AG04449 (cell line): ENCODE measurements at places on chromosomes 4 and X.

DNA sequence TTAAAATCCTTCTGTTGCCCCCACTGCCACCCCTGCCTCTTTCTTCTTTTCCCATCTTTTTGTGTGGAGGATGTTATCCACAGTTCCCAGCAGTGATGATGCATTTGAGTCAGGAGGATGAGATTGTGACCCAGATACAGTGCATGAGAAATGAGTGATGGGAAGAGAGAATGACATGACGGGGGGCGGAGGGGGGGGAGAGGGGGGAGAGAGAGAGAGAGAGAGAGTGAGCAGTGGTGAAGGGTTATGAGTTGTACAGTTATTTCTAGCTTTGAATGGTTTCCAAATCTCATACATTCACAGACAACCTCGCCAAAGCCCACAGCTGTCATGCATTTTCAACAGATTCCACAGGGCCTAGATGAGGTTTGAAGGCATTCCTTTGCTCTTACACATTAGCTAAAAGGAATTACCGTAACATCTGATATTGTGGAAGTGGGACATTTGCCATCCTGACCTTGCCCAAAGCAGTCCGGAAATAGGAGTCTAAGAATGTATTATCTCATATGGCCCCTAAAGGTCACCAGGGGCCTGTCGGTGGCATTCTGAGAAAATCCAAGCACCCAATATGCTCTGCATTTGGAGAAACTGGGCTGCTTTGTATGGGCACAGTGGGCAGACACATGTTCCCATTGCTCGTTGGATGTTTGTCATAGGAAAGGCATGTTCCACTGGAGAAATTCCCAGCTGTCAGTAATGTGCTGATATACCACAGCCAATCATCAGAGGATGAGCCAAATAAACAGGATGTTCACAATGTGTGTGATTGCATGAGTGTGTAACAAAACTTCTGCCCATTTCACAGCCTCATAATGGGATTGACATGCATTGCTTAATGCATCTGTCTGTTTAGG, 435.8 kb downstream of the SPRY1 start:
- DNase-seq: peak; percentile 99

DNA sequence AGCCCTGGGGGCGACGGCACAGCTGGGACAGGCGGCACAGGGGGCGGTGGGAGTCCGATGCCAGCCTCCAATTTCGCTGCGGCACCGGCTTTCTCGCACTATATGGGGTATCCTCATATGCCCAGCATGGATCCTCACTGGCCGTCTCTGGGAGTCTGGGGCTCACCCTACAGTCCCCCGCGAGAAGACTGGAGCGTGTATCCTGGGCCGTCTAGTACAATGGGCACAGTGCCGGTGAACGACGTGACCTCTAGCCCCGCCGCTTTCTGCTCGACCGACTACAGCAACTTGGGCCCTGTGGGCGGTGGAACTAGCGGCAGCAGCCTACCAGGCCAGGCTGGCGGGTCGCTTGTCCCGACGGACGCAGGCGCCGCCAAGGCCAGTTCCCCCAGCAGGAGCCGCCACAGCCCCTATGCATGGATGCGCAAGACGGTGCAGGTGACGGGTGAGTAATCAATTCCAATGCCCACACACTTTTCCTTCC, 500 bp downstream of the CDX4 start:
- no peak for DNase-seq

- no peak for DNase-seq
Measured at GRCh38 chr4:104649631-104650030, 154.9 kb upstream of the CXXC4 start.

- DNase-seq: no peak
Measured at GRCh38 chrX:139692506-139692849, 15.5 kb downstream of the MCF2 start.

DNA sequence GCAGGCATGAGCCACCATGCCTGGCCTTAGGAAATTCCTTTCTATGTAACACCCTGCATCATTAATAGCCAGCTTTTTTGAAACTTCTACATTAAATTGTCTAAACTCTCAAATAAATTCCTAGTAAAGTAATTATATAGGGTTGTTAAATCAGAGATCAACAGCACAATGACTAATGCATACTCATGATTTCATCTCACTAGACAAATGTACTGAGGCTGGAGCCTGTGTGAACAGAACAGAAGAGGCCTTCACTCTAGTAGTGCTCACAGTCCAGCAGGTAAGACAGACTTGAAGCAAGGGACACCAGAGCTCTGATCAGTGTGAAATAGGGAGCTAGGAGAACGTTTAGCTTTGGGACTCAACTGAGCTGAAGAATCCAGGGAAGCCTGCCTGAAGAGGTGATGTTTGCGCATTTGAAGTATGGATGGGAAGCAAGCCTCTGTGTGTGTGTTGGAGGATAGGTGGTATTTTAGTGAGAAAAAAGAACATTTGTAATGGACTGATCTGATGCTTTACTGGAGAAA, 3.9 kb downstream of the ZFP42 start:
- DNase-seq: no peak

- DNase-seq: no peak
Measured at GRCh38 chr4:37978248-37978924, 18.2 kb downstream of the PTTG2 start.

- no peak for DNase-seq
Measured at GRCh38 chr4:67615119-67615518, 56.6 kb downstream of the STAP1 start.

DNA sequence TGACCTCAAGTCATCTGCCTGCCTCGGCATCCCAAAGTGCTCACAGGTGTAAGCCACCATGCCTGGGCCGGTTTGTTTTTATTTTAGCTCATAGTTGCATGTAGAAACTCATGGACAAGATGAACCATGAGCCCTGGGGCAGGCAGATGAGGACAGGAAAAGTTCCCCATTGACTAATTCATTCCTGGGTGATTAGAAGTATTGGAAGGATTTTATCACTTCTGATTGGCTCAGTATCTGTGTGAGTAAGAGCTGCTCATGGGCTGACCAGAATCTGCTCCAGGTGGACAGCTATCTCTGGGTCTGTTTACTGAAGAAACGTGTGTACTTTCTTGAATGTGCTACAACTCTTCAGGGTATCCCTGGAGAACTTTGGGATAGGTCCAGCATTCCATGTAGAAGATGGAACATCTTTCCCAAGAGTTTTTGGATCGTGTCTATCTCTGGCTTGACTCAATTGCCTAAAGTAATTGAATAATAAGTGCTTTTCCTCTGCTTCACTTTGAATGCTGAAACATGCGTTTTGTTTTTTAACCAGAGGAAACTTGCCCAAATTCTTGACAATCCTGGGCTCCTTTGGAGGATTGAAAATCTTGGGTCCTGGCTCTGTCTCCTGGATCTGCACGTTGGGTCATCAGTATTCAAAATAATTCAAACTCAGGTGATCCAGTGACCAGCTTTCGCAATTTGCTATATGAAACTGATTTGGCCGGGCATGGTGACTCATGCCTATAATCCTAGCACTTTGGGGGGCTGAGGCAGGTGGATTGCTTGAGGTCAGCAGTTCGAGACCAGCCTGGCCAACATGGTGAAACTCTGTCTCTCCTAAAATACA, 88.6 kb upstream of the DHRSX start:
- DNase-seq: no peak

GRCh38 chr4:69032847-69033638, 63.2 kb upstream of the UGT2B7 start:
- no peak for DNase-seq

DNA sequence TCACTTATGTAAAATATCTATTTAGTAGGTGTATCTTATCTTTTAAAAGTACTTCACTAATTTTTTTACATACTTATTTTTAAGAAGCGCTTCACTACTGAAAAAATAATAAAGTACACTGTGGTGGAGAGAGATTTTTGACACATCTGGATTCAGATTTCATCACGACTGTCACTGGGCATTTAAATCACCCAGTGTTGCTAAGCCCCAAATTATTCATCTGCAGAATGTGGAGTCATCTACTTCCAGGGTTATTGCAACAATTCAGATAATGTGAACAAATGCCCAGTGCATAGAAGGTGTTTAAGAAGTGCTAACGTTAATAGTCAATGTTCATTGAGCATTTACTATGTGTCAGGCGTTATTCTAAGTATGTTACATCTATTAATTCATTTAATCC, 41.8 kb downstream of the AASDH start:
- DNase-seq: no peak

- DNase-seq: no peak
Measured at GRCh38 chrX:69146739-69147138, 18.5 kb downstream of the PJA1 start.

GRCh38 chr4:38453253-38453881, 210.6 kb upstream of the KLF3 start:
- no peak for DNase-seq

DNA sequence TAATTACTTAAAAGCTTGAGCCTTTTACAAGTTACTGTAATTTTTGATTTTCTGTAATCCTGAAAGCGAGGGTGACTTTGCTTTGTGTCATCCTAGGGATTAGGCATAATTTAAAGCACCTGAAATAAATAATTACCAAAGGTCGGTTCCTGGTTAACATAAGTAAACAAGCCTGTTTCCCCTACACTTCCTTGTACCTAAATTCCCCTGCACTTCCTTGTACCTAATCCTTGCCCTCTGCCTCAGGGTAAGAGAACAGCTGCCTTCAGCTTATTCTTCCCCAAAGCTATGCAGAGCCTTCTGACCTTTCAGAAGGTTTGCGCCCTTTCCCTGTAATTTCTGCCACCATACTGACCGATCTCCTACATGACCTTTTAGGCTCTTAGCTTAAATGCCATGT, 166.1 kb upstream of the PDE5A start:
- DNase-seq: no peak

- no peak for DNase-seq
Measured at GRCh38 chr4:3365871-3366842, 73.3 kb downstream of the RGS12 start.

DNA sequence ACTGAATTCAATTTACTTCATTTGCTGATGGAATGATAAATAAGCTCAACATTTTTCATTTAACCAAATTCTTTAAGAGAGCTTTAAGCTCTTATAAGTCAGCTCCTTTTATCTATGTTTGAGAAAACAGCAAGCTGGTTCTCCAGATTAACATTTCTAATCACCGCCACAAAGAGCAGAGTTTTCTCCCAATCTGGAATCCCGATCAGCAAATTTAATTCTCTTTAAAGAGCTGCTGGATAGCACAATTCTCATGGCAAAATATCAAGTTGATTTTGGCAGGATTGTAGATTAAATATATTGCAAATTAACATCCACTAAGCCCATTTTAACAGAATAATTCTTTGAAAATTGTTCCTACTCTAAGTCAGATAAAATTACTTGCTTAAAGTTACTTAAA, 48.8 kb downstream of the RPS6KA3 start:
- DNase-seq: no peak

DNA sequence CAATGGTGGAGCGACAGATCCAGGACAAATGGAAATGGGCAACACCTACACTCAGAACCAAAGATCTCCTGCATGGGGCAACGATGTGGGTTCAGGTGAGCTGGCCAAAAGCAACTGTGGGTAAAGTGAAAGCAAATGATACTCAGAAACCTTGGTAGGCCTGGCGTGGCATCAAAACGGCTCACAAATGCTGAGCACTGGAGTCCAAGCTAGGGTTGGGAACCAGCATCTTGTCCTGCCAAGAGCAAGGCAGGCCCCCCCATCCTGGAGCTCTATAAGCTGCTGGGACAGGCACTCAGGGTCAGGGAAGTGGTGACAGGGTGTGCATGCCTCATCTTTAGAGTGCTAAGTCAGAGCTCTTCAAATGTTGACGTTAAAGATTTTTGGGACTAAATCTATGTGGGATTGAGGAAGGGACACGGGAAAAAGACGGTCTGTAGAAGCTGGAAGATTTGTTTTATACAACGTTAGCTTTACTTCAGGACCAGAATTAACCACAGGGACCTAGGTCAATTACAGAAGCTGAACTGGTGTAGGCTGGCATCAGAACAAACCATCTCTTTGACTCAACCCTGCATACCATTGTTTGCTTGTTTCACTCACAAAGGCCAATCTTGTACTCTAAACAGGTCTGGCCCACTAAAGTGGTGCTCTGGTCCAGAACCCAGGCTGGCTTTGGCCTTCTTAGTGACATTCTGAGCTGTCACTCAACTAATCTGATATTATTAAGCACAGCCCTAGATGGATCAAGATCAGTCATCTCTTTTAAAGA, 10.7 kb downstream of the ATP8A1 start:
- DNase-seq: no peak

GRCh38 chr4:13986548-13986947, 359.0 kb upstream of the BOD1L1 start:
- no peak for DNase-seq

DNA sequence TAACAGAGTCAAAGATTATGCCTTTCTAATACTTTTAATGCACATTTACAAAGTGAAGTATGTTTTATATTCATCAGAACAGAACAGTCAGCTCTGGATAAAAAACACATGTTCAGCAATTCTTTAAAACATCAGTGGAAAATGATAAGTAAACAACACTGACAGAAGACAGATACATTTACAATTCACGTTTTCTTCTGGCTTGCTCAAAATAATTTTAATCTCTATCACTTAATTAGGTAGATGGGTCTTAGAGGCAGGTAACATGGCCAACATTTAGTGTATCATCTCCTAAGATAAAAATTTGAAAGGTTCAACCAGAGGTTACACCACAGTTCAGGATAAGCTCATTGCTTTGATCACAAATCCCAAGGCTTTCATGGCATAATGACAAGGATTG, 156.8 kb upstream of the MAB21L2 start:
- no peak for DNase-seq

GRCh38 chr4:83846193-83846830, 310.4 kb downstream of the GPAT3 start:
- no peak for DNase-seq

DNA sequence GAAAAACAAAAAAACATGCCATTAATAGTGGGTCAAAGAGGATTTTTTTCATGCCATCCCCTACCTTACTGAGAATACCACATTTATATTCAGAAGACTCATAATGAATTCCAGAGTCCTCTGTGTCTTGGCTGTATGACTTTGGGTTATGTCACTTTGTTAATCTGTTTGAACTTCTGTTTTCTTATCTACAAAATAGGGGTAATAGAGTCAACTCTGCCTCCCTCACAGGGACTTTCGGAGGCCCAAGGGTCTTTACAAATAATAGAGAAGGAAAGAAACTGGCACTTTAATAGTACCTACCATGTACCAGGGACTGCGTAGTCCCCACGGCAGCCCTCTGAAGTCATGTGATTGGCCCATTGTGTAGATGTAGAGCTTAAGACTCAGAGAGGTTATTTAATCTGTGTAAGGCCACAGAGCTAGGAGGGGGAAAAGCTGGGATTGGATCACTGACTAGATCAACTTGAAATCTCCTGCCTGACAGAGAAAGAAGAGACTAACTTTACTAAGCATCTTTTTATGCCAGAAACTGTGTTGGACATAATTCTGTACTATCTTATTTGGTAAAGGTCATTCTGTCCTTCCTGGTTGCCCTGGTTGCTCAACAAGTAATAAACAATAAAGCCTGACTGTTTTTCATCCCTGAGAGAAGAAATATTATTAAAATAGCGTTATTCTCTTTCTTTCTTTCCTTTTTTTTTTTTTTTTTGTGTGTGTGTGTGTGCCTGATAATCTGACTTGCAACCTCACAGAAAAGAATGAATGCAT, 59.6 kb downstream of the NFKB1 start:
- no peak for DNase-seq

DNA sequence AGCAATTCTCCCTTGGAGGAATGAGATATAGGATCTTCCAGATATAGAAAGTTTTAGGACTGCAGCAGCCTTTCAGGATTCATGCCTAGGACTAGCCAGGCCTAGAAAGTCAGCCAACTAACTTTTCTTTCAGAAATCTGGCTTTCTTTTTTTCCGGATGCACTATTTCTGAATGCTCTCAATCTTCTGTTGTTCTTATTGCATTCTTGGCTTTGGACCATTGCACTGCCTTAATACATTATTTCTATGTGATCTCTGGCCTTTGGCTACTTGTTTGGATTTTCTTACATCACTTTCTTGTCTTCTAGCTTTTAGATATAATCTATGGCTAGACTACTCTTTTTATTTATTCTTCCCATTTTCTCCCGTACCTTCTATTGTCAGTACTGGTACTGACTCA, 813.1 kb upstream of the HTR2C start:
- no peak for DNase-seq
